ENCODE measurements at places on chromosomes 16 and 17.

DNA sequence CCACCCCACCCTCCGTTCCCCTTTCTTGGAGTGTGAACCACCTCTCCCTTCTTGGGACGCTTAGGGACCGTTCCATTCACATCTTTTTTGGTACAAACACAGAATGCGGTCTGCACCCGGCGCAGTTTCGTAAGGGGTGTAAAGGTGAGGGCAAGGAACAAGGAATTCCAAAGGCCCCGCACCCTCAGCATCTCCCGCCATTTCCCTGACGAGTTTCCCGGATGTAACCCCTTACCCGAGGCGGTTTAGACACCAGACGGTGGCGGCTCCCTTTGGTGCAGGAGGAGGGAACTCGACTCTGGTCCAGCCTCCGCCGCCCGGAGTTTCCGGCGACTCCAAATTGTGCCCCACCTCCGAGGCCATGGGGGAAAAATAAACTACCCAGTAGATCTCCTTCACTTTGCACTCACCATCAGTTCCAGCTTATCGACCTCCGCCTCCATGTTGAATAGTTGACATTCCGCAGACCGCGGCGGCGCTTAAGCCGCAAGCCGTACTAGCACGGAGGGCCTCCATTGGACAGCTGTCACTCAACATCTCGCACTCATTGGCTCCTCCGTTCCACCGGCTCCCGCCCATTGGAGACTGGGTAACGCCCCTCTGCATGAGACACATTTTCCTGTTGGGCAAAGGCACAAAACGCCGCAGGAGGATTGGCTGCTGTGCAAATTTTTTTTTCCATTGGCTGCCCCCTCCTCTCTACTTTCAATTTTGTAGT, at the start of gene SKA2:
Gene SKA2, minus strand, starts transcription at position 466 of the 718 bp plus-strand sequence. Its CDS starts 23 bp downstream, at position 443.
- peak; percentile 100 for DNase-seq

DNA sequence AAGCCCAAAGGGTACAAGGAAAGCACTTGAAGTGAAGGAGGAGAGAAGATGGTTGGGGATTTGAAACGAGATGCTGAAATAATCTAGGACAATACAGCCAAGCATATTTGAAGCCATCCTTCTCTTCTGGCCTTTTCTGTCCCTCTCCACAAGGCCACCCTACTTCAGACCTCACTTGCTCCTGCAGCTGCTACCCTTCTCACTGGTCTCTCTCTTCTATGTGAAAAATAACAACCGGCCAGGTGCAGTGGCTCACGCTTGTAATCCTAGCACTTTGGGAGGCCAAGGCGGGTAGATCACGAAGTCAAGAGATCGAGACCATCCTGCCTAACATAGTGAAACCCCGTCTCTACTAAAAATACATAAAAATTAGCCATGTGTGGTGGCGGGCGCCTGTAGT, 33.2 kb upstream of the HAPSTR1 start:
- DNase-seq: no peak

DNA sequence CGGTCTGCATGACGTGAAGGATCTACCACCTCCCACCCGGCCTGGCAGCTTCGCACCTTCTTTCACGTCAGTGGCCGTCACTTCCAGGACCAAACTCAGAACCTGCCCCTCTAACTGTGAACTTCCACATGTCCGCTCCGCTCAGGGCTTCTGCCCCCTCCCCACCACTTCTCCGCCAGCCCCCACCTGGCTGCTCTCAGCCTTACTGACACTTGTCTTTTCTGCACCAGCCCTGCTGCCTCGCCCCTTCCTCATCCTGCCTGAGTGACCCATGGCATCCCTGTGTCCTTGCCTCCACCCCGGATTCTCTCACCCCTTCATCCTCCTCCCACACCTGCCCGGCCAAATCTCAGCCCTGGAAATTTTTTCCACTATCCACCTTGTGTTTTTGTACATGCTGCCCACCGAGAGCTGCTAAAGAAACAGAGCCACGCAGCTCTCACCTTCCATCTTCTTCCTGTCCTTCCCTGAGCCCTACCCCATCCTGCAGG, 14.2 kb downstream of the PIMREG start:
- DNase-seq: no peak

- no peak for DNase-seq
Observed at GRCh38 chr16:16118337-16118736, 105.0 kb downstream of the ABCC6 start.

DNA sequence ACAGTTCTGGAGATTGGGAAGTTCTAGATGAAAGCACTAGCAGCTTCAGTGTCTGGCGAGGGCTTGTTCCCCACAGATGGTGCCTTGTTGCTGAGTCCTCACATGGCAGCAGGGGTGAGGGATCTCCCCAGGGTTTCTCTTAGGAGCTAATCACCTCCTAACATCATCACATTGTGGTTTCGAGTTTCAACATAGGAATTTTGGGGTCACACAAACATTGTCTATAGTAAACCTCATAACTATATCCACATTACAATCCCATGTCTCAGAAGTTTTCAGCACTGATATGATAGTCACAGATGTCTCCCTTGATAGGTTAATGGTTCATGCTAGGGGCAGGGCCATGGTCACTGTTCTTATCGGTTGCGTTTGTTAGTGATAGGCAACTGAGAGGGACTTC, 13.8 kb downstream of the CLUAP1 start:
- DNase-seq: no peak

All from NCI-H446 (cell line).